NCI-H524 treated with DMSO at 0.1 percent for 48 hours (cell line): ENCODE measurements at places on chromosomes 7 and 10.

GRCh38 chr7:24316340-24316739 lies 32.4 kb downstream of the NPY start:
- DNase-seq: no peak

GRCh38 chr7:143193880-143194279 lies 10.7 kb downstream of the TAS2R39 start:
- no peak for DNase-seq

- DNase-seq: no peak
Measured at GRCh38 chr7:108824840-108825580, 255.3 kb downstream of the DNAJB9 start.

DNA sequence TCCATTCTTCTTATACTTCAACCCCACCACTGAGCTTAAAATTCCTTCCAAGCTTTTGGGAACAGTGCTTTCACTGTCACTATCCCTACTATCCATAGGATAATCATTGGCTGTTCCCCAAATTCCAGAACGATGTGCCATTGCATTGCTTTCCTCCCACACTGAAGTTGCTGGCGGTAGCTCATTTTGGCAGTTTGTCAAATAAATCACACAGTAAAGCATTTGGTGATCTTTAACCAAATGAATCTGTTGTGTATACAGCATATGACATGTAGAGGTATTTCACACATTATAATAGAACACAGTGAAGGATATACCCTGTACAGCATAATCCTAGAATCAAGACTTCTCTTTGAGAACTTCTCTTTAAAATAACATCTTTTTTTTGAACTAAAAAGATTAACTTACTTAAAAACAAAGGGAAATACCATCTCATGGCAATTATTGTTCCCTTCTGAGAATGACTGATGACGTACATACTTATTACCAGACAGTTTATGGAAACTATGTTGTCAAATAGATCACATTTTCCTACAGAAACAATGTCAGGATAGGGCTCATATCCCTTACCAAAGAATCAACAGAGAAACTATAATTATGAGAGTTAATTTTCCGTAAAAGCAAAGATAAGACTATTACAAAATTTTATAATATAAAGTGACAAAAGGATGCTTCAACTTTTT lies 93.6 kb downstream of the CTNNA3 start:
- DNase-seq: no peak

DNA sequence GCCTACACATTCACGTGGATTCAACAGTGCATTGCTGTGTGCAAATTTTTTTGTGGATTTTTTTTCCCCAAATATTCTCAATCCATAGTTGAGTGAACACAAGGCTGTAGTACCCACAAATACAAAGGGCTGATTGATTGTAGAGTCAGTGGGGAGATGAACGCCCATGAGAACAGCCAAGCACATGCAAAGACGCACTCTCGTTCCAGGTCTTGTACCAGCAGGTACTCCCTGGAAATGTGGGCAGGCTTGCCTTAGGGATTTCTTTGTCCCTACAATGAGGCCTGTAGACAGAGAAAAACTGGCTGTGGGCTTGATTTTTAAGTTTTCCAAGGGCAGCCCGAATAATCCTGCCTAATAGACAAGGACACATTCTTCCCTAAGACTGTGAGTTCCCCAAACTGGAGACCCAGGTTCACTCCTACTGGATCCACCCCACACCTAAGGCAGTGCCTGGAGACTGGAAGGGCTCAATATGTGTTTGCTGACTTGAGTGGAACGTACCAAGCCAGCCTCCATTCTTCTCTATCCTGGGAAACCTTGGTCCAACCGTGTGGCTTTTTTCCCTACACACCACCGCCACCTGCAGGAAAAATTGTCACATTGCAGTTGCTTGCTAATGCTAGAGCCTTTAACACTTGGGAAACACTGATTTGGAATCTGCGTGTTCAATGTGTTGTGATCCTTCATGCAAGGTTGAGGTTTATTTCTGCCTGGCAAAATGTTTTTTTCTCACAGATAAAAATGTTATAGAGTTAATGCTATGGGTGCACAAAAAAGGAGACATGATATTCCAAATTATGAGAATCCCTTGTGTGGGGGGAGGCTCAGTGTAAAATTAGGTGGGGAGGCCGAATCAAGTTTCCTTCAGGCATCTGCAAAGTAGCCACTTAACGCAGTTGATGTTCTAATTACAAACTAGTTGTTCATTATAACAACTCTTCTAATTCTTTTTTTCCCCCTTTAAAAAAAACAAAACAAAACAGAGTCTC lies 49.3 kb downstream of the PPP1R17 start:
- peak; percentile 7 for DNase-seq

GRCh38 chr7:99404235-99404976 lies 4.0 kb downstream of the PDAP1 start:
- no peak for DNase-seq

DNA sequence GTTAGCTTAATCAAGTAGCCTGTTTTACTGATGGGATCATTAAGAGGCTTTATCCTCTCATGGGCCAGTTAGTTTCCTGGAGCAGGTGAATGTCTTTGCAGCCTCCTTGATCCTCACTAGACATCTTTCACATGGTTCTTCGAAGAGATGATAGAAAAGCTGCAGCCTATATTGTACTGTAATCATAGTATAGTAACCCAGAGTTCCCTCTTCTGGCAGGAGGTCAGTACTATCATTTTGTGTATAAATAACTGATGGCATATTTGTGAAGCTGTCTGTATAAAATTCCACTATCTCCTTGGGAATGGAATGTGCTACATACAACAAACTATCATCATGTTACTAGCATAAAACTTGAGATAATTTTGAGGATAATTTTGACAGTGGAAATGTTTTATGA lies 123.8 kb upstream of the PRPS1L1 start:
- DNase-seq: no peak

DNA sequence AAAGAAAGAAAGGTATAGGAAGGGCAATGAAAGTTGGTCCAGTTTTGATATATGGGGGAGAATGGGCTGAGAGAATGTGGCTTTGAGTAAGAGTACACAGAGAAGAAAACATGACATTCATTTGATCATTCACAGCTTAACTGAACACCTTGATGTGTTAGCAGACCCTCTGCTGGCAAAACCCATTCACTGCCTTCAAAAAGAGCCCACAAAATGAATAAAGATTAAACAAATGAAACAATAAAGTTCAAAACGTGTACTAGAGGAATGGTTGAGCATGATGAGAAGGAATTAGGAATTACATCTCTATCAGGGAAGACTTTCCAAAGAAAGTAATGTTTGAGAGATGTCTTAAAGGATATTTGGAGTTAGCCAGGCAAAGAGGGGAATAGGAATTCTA lies 2.1 kb downstream of the WEE2 start:
- no peak for DNase-seq

DNA sequence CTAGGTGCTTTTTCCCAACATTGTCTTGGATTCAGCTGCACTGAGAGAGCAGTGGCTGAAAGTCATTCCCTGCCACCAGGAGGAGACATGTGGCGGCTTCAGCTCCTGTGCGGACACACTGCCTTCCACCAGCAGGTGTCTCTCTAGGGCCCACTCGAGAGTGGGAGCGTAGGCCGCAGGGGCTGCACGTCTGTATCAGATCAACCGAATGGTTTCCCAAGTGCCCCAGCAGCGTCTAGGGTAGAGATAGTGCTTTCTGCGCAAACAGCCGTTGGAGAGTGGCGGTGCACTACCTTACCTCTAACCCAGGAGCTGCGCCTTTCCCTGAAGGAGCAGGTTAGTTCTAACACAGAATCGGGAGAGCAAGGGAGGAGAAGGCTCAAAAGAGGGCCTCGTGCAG lies 31.7 kb downstream of the PAPOLB start:
- peak; percentile 60 for DNase-seq

- DNase-seq: no peak
Measured at GRCh38 chr7:107631588-107632491, 28.8 kb upstream of the SLC26A4 start.

GRCh38 chr7:101743995-101744360 lies 73.4 kb upstream of the CUX1 start:
- DNase-seq: no peak

GRCh38 chr10:54728511-54728910 lies 72.5 kb downstream of the PCDH15 start:
- DNase-seq: no peak

GRCh38 chr10:22932626-22933370 lies 4.9 kb downstream of the ARMC3 start:
- DNase-seq: no peak

DNA sequence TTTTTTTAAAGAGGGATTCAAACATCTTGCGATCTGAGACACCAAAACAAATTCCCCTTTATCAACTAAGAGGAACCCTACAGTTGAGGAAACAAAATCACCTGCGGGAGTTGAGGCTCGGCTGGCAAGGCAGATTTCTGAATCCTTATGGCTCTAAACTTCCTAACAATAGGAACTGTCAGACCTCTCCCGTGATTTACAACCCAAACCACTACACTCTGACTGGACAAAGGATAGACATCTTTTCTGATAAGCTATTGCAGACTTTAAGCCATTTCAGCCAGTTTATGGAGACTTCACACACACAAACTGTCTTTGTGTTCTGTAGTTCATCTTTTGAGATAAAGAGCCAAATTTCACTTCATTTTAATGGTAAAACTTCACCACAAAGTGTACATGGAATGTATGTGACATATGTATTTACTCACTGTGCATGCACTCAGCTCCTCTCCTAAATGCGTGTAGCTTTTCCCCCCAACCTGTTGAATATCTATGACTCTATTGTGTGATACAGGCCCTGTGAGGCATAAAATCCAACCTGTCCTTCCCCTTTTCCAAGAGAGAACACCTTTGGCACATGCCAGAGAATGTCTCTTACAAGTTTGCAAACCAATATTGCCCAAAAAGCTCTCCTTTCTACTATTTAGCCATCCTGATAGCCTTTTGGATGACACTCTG lies 15.4 kb upstream of the TSPAN13 start:
- DNase-seq: no peak

DNA sequence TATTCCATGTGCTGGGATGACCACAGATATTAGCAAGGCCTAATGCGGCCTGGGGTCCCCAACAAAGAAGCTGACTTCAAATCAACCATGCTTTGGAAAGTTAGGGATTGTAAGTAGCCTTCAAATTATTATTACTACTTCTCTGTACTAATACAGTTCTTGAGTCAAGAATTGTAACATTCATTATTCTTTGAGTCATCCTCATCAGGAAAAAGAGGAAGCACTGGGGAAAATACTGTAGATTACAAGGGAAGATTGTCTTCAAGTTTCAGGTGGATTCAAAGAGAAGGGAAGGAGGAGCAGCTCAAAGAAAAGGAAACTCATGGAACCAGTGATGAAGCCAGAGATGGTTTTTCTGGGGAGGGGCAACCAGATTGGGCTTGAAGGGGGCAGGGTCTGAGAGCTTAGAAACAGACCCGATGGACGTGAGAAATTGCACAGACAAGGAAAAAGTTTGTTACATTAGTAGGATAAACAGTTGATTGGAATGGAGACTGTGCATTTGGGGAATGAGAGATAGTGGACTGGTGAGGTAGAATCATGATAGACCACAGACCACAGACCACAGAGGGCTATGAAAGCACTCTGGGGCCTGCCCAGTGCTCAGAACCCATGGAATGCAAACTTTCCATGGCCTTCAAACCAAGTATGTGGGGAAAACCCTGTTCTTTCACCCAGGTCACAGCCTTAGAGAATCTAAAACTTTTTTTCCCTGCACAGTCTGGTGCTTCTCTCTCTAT lies 209.9 kb downstream of the ZNF365 start:
- no peak for DNase-seq

DNA sequence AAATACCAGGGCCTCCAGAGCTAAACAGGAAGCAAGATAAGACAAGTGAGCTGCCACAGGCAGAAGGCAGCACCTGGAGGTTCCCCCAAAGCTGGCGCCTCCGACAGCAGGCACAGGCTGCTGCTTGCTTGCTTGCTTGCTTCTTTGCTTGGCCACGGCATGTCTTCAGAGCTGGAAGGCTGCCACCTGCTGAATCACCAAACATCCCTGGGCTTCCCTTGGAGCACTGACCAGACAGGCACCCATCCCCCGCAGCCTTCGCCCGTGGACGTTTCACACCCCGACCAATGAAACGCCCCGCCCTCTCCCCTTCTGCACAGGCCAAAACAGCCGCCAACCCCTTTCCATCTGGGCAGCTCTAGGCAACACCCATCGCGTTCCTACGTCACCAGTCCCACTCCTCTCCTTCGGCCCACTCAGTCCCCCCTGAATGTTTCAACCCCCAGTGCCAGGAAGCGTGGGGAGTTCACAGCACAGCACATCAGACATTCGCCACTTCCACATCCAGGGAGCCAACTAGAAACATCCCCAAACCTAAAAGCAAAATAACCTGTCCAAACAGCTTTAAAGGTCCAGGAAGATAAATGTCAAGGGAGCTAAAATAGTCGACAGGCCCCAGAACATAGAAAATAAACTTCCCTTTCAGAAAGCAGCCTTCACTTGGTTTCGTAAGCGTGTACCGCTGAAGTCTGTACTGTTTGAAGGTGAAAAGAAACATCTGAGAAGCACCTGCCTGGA lies 1.6 kb downstream of the SGMS1 start:
- peak; percentile 7 for DNase-seq

GRCh38 chr7:49787980-49788379 lies 14.5 kb downstream of the VWC2 start:
- no peak for DNase-seq

DNA sequence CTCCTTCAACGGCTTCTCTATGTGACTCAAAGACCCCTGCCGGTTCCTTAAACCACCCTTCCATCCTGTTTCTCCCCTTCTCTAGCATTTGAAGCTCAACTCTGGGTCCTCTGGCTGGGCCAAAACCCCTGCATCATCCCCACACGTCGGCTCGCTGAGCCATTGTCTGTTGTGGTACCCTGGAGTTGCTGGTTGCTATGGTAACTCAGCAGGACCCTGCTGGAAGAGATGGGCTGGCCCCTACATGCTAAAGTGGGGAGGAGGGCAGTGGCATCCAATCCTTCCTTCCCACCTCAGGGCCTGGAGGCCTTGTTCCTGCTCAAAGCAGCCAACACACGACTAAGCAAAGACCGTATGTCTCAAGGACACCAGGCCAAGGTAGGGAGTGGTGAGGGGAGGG lies 452.5 kb downstream of the PLXNA4 start:
- DNase-seq: no peak

- no peak for DNase-seq
Measured at GRCh38 chr10:48678041-48678440, 6.6 kb upstream of the WDFY4 start.

DNA sequence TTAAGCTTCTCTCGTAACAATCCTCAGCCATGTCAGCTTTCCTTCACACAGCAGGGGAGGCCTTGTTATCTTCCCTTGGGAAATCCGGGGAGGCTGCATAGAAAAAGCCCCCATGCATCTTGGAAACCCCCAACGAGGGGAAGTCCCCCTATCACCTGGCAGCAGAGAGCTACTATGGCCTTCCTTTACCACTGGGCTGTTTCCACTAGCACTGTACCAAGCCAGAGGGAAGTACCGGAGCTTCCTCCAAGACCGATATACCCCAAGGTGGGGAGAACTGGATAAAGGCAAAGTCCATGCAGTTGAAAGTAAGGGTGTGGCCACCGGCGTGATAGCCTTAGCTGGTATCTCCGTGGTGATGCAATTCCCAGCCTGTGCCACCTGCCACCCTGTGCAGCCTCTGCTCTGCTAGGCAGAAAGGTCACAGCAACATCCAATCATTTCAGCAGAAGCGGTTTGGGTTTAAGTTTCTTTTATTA lies 4.4 kb upstream of the CLIP2 start:
- no peak for DNase-seq

- DNase-seq: no peak
Measured at GRCh38 chr7:103764901-103765300, 224.6 kb downstream of the RELN start.

- DNase-seq: no peak
Measured at GRCh38 chr7:139626817-139627216, 103.3 kb downstream of the CLEC2L start.

- DNase-seq: no peak
Measured at GRCh38 chr10:103847909-103848468, 7.4 kb downstream of the SH3PXD2A start.

- no peak for DNase-seq
Measured at GRCh38 chr10:98172495-98172894, 38.0 kb downstream of the R3HCC1L start.

GRCh38 chr7:92460510-92460909 lies 13.2 kb downstream of the GATAD1 start:
- DNase-seq: no peak
